ENCODE measurements at places on chromosomes 16 and 17.

- no peak for DNase-seq
Measured at GRCh38 chr17:42629411-42630009, 20.0 kb downstream of the TUBG1 start.

- no peak for DNase-seq
Measured at GRCh38 chr16:81190667-81191066, 47.8 kb upstream of the BCO1 start.

- DNase-seq: no peak
Measured at GRCh38 chr16:68272507-68273209, 8.3 kb downstream of the SLC7A6 start.

DNA sequence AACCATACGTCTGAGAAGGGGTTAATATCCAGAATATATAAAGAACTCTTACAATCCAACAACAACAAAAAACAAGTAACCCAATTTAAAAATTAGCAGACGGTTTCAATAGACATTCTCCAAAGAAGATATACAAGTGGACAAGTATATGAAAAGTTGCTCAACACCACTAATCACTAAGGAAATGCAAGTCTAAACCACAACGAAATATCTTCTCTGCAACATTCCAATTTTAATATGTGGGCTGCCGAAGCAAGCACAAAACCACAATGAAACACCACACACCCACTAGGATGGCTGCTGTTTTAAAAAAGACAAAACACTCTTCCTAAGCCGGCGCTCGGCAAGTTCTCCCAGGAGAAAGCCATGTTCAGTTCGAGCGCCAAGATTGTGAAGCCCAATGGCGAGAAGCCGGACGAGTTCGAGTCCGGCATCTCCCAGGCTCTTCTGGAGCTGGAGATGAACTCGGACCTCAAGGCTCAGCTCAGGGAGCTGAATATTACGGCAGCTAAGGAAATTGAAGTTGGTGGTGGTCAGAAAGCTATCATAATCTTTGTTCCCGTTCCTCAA lies 5.9 kb upstream of the SLC13A2 start:
- no peak for DNase-seq

DNA sequence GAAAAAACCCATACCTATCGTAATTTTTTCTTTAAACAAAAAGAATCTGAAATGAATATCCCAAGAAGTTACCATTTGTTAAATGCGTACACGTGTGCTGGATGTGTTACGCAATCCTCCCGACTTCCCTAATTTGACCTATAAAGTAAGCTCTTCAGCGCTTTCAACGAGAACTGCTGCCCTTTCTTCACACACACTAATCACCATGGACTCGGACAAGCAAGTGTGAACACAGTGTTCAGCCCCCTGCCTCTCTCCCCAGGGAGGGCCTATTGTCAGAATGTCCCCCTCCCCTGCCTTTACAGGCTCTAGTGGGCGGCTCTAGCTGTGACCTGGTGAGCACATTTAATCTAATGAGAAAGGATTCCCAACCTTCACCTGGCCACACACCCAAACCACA lies 216.1 kb downstream of the CEP112 start:
- DNase-seq: no peak

GRCh38 chr16:11914210-11915113 lies 1.3 kb downstream of the GSPT1 start:
- no peak for DNase-seq

- DNase-seq: no peak
Measured at GRCh38 chr16:58563775-58564174, 48.5 kb downstream of the SETD6 start.

GRCh38 chr17:5210614-5211252 lies 19.1 kb upstream of the ZNF594 start:
- DNase-seq: no peak

DNA sequence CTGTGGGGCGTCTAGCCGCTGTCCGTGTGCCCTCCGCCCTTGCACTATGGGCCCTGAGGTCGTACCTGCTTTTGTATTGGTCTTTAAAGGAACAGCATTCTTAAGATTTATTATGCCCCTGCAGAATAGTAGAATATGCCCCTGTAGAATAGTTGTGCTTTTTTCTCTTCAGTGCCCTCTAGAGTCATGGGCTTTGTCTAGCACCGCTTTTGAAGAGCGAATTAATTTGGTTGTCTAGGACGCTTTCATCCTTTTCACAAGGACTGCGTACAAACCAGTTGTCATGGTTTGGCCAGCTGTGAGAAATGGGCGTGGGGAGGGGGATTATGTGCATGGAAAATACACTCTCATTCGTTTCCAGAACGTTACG lies 621 bp downstream of the CEP95 start:
- DNase-seq: no peak

DNA sequence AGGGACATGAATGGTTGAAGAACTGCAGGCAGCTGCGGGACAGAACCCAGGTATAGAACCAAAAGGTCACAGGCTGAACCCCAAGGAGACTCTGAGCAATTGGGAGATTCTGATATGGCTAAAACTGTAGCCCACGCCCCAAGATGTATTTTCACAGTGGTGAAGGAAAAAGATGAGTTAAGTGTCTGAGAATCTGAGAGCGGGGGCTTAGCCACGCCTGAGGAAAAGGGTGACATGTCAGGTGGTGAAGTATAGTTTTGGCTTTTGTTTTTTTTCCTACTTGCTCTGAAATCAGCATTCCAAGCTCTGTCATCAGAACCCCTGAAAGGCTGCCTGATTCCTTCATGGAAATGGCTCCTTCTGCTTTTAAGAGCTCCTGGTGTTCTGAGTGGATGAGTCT lies 73.3 kb downstream of the AKAP1 start:
- DNase-seq: no peak

GRCh38 chr17:56867948-56868376 lies 34.0 kb downstream of the DGKE start:
- DNase-seq: no peak

DNA sequence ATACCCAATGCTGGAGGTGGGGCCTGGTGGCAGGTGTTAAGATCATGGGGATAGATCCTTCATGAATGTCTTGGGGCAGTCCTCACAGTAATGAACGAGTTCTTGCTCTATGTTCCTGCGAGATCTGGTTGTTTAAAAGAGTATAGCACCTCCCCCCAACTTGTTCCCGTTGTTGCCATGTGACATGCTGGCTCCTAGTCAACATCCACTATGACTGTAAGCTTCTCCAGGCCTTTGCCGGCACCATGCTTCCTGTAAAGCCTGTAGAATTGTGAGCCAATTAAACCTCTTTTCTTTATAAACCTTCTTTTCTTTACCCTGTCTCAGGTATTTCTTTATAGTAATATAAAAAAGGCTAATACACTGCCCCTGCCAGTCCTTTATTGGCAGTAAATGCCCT lies 33.3 kb downstream of the RANBP10 start:
- DNase-seq: no peak

DNA sequence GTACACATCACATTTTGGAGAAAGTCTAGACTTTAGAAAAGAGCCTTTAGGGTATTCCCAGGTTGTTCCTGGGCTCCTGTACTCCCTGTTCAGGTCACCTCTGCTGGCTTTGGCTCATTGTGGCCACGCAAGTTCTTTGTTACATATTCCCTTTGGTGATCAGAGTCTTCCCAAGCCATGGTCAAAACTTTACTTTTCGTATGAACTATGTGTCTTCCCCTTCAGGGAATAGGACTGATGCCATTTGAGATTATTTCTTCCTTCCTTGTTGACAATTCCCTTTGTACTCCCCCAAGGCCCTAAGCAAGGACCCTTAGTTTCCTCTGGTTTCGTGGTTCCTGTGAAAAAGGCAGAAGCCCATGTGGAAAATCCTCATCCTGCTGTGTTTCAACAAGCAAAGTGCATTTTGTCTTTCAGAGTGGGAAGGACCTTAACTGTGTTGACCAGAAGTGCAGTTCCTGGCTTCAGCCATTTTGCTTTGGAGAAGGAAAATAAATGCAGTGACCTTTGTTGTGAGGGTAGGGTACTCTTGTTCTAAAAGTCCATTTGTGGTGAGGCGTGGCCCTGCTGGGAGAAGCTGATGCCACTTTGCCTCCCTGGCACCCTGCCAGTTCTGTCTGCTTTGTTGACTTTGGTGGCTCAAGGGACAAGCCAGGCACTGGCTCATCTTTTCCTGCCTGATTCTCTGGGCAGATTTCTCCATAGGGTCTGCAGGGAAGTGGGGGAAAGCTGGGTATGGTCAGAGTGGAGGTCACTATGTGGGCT lies 55.1 kb downstream of the ZNRF1 start:
- DNase-seq: peak; percentile 9

All from substantia nigra (tissue), 51 donors.